EL (cell line): ENCODE measurements at places on chromosomes 13 and 19.

- DNase-seq: no peak
Measured at GRCh38 chr19:33281296-33281926, 20.9 kb downstream of the CEBPA start.

- no peak for DNase-seq
Measured at GRCh38 chr13:106129273-106129672, 406.2 kb downstream of the EFNB2 start.

DNA sequence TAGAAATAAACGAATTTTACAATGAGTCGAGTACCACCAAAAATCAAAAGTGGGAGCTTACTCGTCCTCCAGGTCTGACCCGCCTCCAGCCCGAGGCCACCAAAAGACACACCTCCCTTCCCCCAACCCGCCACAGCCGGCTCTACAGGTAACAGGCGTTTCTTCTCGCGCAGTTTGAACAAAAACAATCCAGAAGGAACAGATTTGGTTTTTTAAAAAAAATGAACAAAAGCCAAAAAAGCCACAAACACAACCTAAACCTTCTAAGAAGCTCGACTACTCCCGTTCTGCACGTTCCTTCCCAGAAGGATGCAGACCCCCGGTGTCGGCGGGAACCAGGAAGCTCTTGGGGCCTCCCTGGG lies 671 bp downstream of the ZDHHC20 start:
- DNase-seq: peak; percentile 24

GRCh38 chr19:18388100-18388959 lies 2.4 kb downstream of the GDF15 start:
- peak; percentile 71 for DNase-seq

- DNase-seq: peak; percentile 47
Measured at GRCh38 chr19:46944918-46945628, 74.6 kb upstream of the NPAS1 start.

DNA sequence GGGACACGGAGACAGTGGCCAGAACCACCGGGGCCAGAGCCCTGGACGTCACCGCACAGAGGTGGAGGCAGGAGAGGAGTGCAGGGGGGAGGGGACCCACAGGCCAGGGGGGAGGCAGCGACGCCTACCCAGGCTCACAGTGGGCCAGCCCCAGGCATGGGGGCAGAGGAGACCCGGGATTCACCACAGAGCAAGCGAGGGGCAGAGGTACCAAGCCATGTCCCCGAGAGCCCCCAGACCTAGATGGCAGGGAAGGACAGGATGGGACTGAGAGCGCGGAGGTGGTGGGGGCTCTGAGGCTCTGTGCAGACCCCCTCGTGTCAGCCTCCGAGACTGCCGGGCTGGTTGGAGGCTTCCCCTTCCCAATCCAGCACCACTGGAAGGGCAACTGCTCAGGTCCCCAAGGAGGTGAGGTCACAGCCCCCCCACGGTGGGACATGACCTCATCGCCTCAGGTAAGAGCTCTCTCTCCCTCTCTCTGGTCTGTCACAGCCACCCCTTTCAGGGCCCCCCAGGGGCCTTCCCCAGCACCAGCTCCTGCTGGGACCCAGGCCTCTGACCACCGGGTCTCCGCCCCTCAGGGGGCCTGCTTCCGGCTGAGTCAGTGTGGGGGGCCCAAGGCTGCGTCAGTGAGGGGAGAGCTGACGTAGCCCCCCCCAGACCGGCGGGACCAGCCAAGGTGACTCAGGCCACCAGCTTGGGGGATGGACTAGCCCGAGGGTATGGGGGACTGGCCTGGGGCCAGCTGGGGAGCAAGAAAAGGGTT lies 2.2 kb upstream of the IL11 start:
- peak; percentile 87 for DNase-seq

DNA sequence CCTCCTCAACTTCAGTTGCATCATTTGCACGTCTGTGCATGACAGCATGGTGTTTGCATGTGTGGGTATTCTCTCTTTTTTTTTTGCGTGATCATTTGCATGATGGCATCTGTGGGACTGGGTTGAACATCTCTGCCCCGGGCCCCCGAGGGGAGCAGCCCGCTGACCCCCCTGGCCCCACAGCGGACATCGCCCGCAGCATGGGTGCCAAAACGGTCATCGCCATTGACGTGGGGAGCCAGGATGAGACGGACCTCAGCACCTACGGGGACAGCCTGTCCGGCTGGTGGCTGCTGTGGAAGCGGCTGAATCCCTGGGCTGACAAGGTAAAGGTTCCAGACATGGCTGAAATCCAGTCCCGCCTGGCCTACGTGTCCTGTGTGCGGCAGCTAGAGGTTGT lies 23.1 kb downstream of the PNPLA6 start:
- no peak for DNase-seq

DNA sequence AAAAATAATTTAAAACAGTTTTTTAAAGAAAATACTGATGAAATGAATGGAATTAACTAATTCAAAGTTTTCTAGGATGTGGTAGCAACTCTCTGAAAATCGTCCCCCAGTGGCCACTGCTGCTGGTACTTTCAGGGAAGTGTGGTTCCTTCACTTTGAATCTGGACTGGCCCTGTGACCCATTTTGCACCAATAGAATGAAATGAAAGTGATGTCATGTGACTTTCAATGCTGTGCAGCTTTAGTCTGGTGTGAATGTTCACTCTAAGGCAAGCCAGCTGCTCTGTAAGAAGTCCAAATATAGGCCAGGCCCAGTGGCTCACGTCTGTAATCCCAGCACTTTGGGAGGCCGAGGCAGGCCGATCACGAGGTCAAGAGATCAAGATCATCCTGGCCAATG lies 26.4 kb upstream of the HNRNPA1L2 start:
- no peak for DNase-seq

DNA sequence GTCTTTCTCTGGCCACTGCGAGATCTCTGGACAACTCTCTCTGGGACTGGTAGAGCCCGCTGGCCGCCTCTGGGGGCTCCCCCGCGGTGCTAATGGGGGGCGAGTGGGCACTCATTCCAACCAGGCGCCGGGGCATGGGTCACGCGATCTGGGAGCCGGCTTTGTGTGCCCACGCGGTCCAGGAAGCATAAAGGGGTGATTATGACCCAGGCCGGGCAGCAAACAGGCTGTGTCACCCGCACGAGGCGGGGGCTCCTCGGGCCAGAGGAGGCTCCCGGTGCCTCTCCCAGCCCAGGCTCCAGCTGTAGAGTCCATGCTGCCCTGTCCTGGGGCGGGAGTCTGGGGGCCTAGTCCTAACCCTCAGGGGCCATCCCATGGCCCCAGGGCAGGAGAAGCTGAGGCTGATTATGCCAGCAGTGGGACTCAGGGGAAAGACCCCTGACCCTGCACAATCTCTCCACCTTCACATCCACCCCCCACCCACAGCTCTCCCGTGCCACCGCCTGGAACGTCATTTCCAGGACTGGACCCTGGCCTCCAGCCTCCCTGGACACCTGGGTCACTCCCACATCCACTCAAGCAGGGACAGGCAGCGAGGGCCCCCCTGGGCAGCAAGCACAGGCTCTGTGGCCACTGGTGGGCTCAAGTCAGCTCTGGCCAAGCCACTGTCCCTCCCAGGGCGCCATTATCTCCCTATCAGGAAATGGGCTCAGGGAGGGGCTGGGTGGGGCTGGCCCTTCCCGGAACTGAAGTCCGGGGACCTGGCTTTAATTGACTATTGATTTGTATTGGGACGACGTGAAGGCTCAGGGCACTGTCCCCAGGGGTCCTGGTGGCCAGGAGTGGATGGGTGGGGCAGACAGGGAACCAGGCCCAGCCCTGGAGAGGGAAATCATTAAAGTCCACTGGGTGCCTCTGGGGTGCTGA lies 50.0 kb downstream of the PTPRS start:
- no peak for DNase-seq

DNA sequence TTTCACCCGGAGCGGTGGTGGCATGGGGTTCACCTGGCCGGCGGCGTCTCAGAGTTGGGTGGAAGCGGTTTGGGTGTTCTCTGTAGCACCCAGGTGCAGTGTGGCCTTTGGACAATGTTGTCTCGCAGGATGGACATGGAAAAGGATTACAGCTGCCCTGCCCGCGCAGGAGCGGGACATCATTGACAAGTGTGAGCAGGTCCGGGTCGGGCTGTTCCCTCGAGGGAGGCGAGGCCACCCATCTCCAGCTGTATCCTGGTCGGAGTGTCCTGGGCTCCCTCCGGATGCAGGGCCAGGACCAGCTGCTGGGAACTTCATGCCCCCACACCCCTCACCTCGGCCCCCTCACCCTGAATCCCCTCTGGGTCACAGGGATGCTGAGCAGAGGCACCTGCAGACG lies 7.8 kb upstream of the ZNF14 start:
- no peak for DNase-seq

- peak; percentile 69 for DNase-seq
Measured at GRCh38 chr19:40797963-40798682, 868 bp upstream of the EGLN2 start.

GRCh38 chr19:5032101-5032967 lies 63.4 kb downstream of the KDM4B start:
- no peak for DNase-seq

DNA sequence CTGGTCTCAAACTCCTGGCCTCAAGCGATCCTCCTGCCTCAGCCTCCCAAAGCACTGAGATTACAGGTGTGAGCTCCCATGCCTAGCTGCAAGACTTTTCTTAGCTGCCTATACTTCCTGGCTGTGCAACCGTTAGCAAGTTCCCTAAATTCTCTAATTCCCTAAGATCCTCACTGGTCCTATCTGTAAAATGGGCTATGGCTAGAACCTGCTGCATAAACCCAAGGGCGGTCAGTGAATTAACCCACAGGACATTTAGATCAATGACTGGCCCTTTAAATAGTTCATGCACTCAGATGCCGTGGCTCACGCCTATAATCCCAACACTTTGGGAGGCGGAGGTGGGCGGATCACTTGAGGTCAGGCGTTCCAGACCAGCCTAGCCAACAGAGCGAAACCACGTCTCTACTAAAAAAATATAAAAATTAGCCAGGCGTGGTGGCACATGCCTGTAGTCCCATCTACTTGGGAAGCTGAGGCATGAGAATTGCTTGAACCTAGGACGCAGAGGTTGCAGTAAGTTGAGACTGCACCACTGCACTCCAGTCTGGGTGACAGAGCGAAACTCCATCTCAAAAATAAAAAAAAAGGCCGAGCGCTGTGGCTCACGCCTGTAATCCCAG lies 4.1 kb upstream of the C19orf53 start:
- DNase-seq: no peak

- DNase-seq: no peak
Measured at GRCh38 chr13:25353344-25353743, 18.4 kb upstream of the ATP8A2 start.

- DNase-seq: no peak
Measured at GRCh38 chr13:87667686-87668085, 3.5 kb upstream of the SLITRK5 start.
